NCI-H526 (cell line): ENCODE measurements at places on chromosomes 2 and 18.

- DNase-seq: peak; percentile 44
Observed at GRCh38 chr18:37299471-37300304, 265.9 kb downstream of the CELF4 start.

DNA sequence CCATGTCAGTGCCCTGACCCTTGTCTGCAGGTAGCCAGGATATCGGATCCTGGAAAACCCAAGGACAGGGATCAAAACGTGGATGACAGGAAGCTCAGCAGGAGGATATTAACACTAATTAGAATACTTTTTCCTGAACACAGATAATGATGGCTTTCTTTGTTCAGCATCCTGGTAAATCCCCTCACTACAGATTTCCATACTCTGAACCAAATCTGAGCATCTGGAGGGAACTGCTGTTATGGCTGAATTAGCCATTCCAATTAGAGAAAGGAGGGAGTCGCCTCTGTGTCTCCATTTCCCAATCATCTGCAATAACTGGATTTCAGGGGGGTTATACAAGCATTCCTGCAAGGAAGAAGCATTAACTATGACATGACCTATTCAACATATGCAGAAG lies 24.4 kb downstream of the CXCR4 start:
- no peak for DNase-seq

GRCh38 chr2:235642446-235643098 lies 148.7 kb downstream of the AGAP1 start:
- DNase-seq: no peak

GRCh38 chr2:145744541-145745386 lies 1224.8 kb upstream of the ZEB2 start:
- no peak for DNase-seq

- DNase-seq: no peak
Observed at GRCh38 chr18:35620765-35621164, 39.2 kb downstream of the GALNT1 start.

- DNase-seq: peak; percentile 90
Observed at GRCh38 chr2:134917888-134918525, 615 bp upstream of the CCNT2 start.

DNA sequence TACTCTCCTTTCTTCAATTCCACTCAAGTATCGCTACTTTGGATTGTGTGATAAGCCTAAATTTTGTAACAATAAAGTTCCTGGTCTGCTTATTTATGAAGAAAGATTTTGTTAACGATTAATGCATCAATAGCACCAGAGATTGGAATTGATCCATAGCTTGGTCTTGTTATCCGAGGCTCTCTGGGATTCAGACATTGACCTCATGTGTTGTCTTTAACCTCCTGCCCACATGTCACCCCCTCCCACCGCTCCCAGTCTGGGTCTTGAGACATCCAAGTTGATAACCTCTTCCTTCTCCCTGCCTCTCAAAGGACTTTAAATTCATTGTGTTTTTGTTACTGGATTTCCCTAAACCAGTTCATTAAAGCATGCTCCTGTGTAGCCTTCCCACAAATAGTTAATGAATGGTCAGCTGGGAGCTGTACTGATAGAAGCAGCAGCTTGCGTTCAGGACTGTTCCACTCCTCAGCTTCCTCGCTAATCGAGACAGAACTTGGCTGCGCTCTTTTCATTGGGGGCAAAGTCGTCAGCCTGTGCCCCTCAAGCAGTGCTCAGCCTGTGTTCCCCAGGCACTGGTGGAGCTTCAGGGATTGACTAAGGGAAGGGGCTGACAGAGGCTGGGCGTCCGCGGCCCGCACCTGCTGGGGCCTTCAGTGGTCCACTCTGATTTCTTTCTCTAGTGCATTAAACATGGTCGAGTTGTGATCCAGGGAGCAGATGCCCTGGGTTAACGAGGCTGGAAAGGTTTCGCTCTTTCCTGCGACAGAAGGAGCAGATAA lies 18.9 kb downstream of the ASB1 start:
- no peak for DNase-seq

DNA sequence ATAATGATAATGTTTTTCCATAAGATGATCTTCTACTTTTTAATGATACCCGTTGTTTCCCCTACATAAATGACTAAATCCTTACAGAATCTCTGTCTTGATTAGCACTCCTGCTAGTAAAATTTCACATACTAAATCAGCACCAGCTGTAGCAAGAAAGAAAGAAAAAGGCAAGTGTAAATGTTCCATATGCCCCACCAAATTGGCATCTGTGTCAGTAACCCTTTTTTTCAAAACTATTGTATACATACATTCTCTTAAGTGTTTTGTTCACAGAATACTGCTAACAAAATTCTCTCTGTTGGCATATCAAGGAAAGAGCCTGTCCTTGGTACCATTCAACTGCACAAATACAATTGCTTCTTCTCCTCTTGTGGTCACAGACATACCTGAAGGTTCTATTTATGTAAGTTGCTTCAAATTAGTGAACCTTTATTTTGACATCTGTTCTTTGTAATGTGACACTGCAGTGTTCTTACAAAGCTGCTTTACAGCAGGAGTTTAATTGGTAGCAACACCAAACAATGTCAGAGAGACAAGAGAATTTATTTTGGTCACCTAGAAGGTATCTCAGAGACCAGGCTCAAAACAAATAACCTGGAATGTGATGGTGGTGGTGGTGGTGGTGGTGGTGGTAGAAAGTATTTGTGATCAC lies 641.9 kb downstream of the ZEB2 start:
- no peak for DNase-seq

DNA sequence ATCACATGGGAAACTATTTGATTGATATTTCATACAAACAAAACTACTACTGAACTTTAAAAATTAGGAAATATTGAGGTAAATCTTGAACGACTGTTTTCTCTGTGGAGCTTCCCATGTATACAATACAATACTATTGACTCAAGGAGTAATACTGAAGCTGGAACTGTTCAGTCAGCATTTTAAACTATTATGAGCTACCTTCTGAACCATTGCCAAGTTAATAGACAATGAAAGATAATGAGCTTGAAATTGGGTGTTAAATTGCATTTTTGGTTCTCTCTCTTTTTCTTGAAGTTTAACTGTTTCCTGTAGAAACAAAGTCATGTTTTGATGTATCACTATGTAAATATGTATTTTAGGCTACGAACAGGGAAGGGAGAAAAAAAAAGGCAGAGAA lies 569.2 kb downstream of the ZEB2 start:
- DNase-seq: no peak

- DNase-seq: peak; percentile 78
Observed at GRCh38 chr2:73972846-73973245, 11.9 kb upstream of the TET3 start.

GRCh38 chr2:79428745-79429144 lies 84.1 kb upstream of the CTNNA2 start:
- DNase-seq: no peak

GRCh38 chr2:148888003-148888501 lies 13.0 kb downstream of the KIF5C start:
- DNase-seq: peak; percentile 61

DNA sequence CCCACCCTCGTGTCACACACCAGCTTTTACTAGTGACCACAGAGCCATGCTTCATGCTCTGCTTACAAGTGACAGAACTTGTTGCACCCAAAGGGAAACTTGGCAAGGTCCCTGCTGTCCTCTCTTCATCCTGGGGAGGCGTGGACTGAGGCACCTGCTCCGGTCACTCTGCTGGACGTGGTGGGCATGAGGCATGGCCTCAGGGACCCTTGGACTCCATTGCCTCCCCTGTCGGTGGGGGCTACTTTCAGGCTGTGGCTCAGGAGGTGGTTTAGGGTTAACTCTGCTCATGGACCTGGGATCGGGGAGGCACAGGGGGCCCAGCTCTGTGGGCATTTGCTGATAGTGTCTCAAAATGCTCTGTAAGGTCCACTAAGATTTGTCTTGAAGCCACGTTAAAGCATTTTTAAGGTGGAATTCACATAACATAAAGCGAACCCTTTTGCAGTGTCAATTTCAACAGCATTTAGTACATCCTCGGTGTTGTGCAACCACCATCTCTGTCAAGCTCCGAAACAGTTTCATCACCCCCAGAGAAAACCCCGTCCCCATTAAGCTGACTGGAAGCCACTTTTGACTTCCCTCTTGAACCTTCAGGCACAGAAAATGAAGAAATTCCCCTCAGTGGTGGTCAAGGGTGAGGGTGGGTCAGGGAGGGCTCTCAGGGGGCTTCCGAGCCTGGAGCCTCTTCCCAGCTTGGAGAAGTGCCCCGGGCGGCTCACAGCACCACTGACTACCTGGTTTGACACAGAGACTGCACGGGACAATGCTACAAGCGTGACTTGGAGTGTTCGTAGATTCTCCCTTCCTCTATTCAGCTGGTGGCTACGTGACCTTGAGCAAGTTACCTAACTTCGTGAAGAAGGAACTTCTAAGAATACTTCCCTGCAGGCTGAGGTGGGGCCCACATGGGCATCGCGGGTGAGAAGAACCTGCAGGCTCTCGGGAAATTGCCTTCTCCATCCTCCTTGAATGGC lies 100.0 kb upstream of the HDAC4 start:
- DNase-seq: no peak

GRCh38 chr2:239396881-239397681 lies 3.7 kb downstream of the HDAC4 start:
- DNase-seq: peak; percentile 66

DNA sequence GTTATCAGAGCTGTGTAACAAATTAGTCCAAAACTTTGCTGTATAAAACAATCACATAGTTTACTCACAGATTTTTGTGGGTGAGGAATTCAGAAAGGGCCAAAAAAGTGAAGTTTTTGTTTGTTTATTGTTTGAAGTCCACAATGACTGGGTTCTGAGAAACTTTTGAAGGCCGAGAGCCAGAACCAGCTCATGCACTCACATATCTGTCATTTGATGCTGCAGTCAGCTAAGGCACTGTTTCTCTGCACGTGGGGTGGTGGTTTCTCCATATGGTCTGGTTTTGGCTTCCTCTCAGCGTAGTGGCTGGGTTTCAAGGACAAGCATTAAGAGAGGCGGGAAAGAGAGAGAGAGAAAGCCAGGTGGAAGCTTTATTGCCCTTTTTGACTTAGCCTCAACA lies 131.8 kb downstream of the TWIST2 start:
- DNase-seq: no peak

DNA sequence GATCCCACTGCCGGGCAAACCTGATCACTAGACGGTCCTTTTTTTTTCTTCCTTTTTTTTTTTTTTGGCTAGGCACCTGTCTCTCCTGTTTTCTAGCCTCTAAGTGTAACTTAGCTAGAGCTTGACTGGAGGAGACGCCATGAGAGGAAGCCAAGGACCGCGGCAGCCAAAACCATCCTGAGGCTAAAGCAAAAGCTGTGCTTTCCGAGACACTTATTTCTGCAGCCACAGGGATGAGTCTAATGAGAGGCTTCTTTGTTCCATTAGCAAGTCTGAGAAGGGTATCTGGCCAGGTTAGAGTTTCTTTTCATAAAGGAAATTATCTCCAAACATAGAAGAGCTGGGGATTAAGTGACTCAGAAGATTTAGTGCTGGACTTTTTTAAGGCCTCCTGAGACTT lies 7.3 kb upstream of the CXCR4 start:
- DNase-seq: no peak

- DNase-seq: peak; percentile 57
Observed at GRCh38 chr2:169828141-169828811, 1.0 kb downstream of the UBR3 start.

- DNase-seq: no peak
Observed at GRCh38 chr2:62415518-62415917, 90.5 kb downstream of the TMEM17 start.

DNA sequence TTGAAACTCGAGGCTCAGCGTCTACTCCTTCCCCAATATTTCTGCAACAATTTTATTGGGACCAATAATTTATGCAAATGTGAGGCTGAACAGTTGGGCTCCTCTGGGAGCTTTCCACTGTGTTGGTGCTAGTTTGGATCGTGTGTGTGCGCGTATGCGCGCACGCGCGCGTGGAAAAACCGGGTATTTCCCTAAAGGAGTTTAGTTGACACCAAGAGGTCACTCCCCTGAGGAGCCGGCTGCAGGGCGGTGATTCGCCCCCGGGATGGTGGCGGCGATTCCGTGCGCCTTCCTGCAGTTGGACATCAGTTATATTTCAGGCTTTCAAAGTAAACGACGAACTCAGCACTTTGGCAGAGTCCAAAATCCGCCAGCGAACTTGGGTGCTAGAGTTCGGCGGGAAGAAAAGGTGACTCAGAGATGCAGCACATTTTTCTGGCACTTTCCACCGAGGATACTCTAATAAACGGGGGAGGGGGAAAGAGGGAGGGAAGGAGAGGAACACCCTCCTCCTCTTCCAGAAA lies 186.5 kb upstream of the FANCL start:
- peak; percentile 32 for DNase-seq

- DNase-seq: no peak
Observed at GRCh38 chr2:3023531-3023930, 354.1 kb downstream of the EIPR1 start.

DNA sequence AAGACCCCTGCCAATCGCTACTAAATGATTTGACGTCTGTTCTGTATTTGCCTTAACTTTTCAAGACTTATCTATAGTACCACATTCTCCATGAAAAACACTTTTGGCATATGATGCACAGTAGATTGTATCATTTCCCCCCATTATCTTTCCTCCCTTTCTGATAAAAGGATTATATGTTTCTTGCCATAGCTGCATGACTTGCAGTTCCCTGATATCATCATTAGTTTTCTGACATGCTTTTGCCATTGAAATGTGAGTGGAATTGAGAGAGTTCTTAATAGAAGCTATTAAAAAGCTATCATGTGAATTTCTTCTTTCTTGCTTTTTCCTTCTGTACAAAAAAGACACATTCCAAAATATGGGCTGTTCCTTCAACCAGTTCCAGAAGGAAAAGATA lies 130.3 kb downstream of the TMEFF2 start:
- DNase-seq: no peak

DNA sequence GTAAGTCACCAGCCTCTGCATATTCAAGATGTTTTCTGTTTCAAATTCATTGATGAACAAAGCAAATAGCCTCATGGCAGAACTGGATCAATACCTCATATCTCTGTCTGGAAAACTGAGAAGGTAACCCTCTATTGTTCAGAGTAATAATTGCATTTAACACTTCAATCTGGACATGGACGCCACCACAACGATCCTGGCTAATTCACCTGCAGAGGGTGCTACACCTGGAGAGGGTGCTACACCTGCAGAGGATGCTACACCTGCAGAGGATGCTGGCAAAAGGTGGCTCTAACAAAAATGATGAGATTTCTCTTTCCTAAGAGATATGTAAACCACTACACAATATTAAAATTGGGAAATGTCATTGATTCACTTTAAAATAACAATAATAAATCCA lies 183.1 kb upstream of the HNRNPA3 start:
- peak; percentile 29 for DNase-seq

DNA sequence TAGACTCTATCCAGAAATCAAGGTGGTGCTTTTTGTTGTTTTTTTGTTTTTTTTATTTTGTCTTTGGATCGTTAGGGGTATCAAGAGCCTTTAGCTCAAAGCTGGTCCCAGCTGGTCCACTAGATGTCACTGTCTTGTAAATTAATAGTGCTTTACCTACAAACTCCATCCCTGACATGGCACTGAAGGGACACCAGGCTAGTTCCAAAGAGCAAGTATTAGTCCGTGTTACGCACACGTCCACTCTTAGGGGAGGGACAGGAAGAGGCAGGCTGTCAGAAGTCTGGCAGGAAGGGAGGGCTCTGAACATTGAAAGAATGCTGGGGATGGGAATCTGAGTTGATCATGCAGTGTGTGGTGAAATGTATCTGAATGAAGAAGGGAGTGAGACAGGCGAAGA lies 85.9 kb upstream of the CCBE1 start:
- peak; percentile 14 for DNase-seq

GRCh38 chr2:85804583-85804982 lies 50.8 kb downstream of the ATOH8 start:
- DNase-seq: no peak
